Nephron progenitor cell (in vitro differentiated cells): ENCODE measurements at places on chromosomes 12 and 14.

- peak; percentile 84 for DNase-seq
These were observed at the start of gene NXPH4 for GRCh38 chr12:57216014-57216911. TSS of gene NXPH4 (plus strand) at chr12:57216794. CDS start at chr12:57216970, 176 bp downstream.

GRCh38 chr12:16076557-16076956 lies 165.4 kb downstream of the DERA start:
- peak; percentile 2 for DNase-seq

GRCh38 chr14:33463731-33464130 lies 487.1 kb downstream of the EGLN3 start:
- DNase-seq, result no peak

DNA sequence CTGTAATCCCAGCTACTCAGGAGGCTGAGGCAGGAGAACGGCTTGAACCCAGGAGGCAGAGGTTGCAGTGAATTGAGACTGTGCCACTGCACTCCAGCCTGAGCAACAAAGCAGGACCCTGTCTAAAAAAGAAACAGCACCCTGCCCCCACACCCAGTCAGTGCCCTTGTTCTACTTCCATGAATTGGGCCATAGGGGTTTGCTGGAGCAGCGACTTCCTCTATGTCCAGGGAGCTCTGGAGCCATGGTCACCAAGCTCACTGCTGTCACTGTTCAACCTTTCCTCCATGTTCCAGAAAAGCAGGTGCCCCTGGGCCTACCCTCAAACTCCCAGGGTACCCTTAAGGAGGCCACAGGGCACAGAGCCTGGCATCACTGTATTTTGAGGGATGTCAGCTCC lies 116.8 kb downstream of the RIN3 start:
- no peak for DNase-seq

DNA sequence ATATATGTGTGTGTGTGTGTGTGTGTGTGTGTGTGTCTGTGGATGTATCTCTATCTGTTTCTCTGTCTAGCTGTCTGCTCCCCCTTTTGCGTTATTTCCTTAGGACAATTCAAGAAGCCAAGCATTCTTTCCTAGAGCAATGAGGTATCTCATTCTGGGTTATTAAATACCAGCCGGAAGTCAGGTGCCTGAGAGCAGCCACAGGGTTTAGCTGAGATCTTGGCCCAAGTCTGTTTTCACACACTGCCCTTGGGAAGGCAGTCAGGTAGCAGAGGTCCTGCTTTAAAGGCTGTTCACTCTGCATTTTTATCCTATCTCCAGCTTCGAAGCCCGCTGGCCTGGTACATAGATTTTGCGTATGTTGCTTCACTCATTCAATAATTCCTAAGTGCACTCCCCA lies 76.8 kb downstream of the TSPAN9 start:
- DNase-seq, result no peak
